ENCODE measurements at places on chromosomes 2 and 18.

DNA sequence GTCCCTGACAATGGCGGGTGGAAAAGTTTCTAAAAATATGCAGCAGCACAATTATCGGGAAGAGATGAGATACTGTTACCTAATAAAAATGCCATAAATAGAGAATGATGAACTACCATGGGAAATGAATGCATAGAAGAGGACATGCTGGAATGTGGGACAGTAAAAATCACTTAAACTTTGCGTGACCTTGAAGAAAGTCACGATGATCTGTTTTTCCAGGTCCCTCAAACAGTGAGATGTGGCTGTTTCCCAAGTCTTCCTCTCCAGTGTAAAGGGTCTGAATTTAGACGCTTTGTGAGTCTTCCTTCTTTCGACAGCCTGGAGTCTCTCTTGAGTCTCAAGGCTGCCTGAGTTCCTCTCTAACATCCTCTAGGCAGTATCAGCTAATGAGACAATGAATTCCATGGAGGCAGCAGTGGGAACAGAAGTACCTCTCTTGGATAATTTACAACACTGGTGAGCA lies 1.4 kb downstream of the CLUL1 start:
- no peak for DNase-seq

DNA sequence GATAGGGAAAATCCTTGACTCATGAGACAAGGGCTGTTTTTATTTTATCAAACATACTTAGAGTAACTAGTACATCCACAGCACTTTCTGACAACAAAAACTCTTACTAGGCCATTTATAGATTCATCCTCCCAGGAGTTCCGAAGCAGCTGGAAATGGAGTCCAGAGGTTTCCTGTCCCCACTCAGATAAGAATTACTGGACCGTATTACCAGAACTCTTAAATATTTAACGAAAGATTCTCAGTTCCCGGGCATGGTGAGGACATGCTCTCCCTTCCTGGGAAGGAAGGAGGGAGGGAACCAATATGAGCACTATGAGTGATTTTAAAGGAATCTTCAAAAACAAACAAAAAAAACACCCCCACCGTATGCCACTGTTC lies 41.2 kb downstream of the AKAIN1 start:
- no peak for DNase-seq

GRCh38 chr2:205709319-205709718 lies 27.0 kb downstream of the NRP2 start:
- DNase-seq = no peak

DNA sequence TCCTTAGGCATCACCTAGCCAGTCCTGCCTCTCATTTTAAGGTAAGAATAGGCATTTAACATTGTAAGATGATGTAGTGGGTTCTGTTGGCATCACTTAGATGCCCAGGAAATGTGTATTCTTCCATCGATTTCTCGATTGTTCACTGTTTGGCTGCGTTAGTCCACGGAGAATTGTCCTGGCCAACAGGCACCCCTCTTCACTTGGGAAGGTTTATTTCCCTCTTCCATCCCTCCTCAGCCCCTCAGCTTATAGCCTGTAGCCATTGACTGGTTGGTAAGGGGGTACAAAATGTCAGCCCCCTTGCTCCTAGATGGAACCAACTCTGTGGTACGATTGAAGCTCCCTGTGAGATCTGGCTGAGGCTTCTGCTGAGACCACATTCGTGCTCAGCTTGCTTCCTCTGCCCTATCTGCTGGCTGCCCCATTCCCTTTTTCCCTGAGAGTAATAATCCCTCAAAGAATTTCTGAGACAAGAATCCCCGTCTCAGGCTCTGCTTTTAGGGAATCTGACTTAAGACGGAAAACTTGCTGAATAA lies 43.4 kb downstream of the PLEKHA3 start:
- no peak for DNase-seq

Measured in fibroblast of pulmonary artery (primary cell).